ENCODE measurements at places on chromosomes 12 and 14. TPM values are rescaled to one million over a fixed set of nuclear protein-coding genes. Genes with fewer than 3 reads are reported as not detected.

The SLC2A14 gene
- not detected for total RNA-seq

The MIP gene
- not detected for total RNA-seq

The MYF6 gene
- total RNA-seq: not detected

The AICDA gene
- total RNA-seq: 6.3 TPM

The NANOG gene
- total RNA-seq: not detected

The TMEM132D gene
- not detected for total RNA-seq

The MLH3 gene
- 71.5 TPM for total RNA-seq

The SLC17A8 gene
- total RNA-seq: not detected
